ENCODE measurements at places on chromosomes 16 and 17.

GRCh38 chr17:48262982-48263730 is 155.6 kb downstream of the SNX11 start:
- DNase-seq = no peak

GRCh38 chr16:8957063-8957397 is 6.7 kb downstream of the USP7 start:
- DNase-seq = no peak

DNA sequence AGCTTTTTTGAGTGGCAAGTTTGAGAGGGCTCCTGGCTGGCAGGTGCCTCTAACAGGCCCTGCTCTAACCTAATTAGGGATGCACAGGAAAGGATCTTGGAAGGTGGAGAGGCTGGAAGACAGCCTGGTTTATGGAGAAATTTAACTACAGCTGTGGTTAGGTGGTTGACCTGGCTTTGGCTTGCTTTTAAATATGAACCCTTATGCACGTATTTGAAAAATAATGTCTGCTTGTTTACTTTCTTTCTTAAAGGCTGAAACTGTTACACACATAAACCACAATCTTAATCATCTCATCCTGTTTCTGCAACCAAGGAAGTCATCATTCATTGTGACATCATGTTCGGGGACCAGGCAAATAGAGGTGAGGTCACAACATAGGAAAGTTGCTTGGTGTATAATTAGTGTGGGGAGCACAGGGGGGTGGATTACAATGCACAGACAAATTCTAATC is 23.1 kb upstream of the DHRS13 start:
- no peak for DNase-seq

DNA sequence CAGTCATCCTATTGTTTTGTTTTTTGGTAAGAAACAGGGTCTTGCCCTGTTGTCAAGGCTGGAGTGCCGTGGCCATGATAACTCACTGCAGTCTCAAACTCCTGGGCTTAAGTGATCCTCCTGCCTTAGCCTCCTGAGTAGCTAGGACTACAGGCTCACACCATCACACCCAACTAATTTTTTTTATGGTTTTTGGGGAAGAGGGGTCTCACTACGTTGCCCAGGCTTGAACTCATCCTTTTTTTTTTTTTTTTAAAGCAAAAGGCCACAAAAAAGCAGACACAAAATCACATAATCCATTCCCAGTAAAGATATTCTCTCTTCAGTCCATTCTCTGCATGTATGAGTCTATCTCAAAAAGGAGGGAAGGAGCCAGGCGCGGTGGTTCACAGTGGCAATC is 5.5 kb downstream of the SPAG9 start:
- no peak for DNase-seq

GRCh38 chr17:17781591-17782496 is 54.9 kb downstream of the SREBF1 start:
- no peak for DNase-seq

DNA sequence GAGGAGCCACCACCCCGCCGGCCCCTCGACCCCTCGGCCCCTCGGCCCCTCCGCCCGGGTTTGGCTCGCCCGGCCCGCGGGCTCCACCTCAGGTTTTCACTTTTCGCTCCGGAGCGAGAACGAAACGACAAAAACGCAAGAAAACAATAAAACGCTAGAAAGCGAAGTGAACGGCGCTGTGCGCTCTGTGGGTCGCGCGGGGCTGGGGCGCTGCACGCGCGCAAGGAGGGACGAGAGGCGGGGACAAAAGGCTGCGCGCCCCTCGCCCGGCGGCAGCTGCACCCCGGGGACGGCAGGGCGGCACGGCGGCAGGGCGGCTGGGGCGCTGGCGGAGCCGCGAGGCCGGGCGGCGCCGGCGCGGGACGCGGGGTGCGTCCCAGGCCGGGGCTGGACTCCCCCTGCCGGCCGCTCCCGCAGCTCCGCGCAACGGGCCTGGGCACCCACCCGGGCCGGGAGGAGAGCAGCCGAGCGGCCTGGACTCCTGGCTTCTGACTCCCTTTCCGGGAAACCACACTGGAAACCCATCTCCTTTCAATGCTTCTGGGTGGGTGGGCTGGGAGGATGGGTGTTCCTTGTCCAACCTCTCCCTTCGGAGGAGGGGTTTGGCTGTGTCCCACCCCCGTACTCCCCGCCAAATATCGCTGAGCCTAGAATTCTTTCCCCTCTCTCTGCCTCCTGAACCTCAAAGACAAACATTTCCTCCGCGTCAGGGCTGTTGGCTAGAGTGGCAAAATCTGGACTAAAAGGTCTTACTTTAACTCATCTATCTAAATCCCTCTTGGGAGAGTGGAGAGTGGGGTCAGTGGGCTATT is 9.9 kb downstream of the TBX2 start:
- no peak for DNase-seq

- no peak for DNase-seq
These were observed 5.6 kb downstream of the STX4 start for GRCh38 chr16:31038993-31039392.

- DNase-seq = no peak
These were observed 73.3 kb downstream of the KIF2B start for GRCh38 chr17:53896047-53896446.

DNA sequence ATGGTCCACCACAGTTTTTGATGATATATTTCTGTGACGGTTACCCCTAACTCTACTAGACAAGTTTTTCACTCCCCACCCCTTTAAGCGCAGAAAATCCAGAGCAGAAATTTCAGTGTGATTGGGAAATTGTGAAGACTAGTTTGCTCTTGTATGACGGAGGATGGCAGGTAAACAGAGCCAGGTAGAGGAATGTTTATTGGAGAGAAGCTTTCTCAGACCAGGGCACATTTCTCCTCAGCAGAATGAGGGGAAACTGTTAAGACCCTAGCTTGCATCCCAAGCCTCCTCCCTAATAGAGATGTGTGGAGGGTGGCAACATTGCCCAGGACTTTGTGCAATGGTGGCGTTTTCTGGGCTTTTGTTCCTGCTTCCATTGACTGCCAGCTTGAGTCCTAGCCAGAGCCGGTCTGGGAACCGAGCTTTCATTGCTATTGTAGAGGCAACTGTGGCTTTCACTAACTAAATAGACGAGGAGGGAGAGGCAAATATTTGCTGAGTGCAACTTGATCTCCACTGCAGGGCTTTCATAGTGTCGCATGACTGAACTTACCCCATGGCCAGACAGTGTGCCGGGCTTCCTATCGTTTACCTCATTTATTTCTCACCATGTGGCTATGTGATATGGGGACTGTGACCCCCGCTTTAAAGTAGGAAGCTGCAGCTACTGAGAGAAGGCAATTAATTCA is 159.6 kb upstream of the MPHOSPH6 start:
- DNase-seq = no peak

DNA sequence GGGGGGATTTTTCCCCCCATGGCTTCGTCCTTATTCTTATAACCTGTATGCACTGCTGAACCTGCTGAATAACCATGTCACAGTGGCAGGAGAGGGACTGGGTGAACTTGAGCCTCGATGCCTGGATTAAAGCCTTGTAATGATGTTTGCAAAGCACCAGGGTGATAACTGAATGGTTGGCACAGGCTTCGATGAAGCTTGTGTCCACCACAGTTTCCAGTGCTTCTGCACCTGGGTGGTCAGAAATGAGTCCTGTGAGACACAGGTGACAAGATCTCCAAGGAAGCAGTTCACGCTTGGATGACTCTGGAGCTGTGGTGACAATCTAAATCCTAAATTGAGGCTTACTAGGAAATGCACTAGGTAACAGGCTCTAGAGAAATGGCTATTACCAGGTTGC is 729.3 kb downstream of the MAF start:
- DNase-seq = no peak

DNA sequence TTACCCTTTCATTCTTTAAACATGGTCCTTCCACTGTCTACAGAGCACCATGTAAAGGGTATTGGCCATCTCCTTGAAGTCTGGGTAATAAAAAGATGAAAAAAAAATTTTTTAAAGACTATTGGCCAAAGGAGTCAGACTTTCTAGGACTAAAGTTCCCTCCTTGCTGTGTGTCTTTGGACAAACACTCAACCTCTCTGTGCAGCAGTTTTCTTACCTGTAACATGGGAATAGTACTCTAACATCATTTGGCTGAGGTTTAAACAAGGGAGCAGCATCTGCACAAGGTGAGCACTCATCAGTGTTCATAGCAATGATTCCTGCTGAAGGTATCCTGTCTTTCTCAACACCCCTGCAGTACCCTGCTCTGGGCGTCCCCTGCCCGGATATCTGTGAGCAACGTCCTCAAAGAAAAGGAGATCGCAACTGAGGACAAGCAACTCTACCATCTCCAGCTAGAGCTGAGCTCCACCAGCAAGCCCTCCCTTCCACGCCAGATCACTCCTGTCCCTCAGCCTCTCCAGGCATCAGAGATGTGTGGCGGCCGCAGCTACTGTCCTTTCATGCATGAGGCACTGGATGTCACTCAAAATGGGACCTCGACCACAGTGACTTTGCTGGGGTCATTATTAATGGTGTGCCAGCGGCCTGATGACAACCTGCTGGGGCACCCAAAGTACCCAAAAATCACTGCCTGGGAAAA is 29.5 kb upstream of the RPH3AL start:
- no peak for DNase-seq

GRCh38 chr16:68496689-68497088 is 42.4 kb upstream of the ZFP90 start:
- DNase-seq = no peak

DNA sequence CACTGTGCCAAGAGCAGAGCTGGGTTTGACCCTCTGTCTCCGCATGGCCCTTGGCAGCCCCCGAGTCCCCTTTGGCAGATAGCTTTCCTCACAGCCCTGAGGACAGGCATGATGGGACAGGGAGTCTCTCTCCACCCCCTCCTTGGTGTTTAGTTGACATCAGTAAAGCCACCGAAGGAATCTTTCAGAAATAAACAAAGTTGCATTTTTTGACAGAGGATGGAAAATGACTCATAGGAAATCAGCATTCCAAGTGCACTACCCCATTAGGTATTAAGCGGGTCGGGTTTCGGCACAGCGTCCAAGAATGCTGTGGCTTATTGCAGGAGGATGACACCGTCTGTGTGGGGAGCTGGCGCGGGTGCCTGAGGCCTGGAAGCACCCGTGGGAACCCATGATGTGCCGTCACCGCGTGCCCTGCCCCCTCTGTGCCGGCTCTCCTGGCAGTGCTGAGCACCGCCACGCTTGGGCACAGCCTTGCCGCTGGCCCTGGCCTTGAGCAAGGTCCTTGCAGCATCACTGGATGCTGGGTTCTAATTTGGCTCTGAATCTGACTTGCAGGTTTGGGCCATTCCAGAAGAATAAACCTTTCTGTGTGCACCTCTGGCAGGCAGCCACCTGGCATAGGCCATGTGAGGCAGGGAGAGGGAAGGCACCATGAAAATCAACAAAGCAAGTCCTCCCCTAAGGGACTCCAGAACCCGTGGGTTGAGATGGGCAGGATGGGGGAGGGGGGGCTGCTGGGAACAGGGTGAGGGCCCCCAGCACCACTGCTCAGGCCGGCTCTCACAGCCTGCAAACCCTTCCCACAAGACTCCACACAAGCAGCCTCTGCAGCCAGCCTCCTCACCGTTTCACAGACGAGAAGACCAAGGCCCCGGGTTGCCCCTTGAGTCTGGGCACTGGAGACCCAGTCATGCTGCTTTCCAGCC is 50.5 kb upstream of the ZNF469 start:
- DNase-seq = no peak

GRCh38 chr17:19796457-19796856 is 48.4 kb upstream of the ALDH3A1 start:
- no peak for DNase-seq

DNA sequence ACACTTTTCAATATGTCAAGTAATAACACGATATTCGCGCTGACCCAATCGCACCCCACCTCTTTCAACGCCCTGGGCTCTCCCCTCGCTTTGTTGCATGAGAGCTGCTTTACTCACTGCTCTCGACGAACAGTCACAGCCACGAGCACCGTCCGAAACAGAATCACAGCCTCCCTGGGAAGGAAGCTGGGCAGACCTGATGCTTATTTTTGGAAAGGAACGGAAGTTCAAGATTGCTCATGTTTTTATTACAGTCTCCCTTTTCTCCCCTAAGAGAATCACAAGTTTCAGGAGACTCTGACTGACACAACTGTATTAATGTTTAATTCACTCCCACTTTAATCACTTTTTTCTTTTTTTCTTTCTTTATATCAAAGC is 67.8 kb downstream of the ANKRD11 start:
- DNase-seq = no peak

DNA sequence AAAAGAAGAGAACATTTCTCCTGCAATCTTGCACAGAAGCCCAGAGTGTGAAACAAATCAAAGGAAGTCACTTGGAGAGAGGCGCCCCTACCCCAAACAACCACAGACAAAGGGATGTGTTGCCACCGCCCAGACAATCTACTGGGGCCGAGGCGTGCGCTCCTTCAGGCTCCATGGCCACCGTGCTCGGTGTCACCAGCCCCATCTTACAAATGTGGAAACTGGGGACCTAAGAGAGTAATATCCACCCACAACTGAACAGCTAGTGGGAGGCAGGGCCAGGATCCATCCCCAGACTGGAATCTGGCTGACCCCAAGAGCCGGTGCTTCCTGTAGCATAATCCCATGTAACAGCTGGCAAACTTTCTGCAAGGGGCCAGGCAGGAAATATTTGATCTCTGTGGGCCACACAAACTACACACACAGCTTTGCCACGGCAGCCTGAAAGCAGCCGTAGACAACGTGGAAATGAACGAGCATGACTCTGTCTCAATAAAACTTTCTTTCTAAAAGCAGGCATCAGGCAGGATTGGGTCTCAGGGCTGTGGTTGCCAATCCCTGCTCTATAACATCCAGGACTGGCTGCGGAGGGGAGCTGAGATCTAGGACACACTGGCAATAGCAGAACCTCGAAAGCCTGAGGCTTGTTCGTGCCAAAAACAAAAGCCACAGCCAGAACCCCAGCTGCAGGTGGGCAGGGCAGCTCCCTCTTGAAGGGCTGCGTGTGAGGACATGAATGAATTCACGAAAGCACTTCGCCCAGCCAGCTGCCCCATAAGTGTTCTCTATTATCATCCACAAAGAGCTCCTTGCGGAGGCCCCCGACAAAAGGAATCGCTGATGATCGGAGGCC is 26.6 kb upstream of the GINS2 start:
- DNase-seq = no peak

- DNase-seq = no peak
These were observed 16.2 kb upstream of the COL1A1 start for GRCh38 chr17:50217591-50217990.

DNA sequence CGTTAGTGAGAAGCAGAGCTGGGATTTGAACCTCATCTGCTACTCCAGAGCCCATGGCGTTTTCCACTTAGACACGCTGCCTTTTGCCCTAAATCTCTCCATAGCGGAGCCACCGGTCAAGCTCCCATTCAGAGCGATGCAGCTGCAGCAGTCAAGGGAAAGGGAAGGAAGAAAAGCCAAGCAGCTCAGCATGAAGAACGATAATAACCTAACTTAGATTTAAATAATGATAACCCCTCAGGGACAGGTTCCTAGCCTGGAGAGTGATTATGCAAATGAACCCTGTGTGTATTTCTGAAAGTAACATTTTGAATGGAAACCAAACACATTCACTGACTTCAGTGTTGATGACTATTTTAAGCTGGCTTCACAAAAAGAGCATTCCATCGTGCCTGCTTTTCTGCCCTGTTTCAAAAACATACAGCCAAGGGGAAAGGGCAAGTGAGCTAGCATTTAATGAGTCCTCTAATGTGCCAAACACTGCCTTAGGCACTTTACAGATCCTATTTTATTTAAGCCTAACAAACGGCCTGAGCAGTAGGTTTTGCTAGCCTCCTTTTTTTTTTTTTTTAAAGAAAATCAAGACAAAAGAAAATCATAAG is 798.3 kb downstream of the CDH8 start:
- no peak for DNase-seq

- DNase-seq = no peak
These were observed 13.8 kb upstream of the CDR2 start for GRCh38 chr16:22388101-22388644.

- no peak for DNase-seq
These were observed 115.1 kb upstream of the ANKFN1 start for GRCh38 chr17:56038131-56038530.

GRCh38 chr17:69018022-69018615 is 42.6 kb downstream of the ABCA9 start:
- DNase-seq = no peak

Measured in activated CD4-positive, alpha-beta T cell treated with anti-CD3 and anti-CD28 coated beads for 24 hours (primary cell).